Activated CD8-positive, alpha-beta memory T cell treated with anti-CD3 and anti-CD28 coated beads, Interleukin-2, amount 50 U/mL, for 4 hours (primary cell): ENCODE measurements at places on chromosomes 6 and 20.

DNA sequence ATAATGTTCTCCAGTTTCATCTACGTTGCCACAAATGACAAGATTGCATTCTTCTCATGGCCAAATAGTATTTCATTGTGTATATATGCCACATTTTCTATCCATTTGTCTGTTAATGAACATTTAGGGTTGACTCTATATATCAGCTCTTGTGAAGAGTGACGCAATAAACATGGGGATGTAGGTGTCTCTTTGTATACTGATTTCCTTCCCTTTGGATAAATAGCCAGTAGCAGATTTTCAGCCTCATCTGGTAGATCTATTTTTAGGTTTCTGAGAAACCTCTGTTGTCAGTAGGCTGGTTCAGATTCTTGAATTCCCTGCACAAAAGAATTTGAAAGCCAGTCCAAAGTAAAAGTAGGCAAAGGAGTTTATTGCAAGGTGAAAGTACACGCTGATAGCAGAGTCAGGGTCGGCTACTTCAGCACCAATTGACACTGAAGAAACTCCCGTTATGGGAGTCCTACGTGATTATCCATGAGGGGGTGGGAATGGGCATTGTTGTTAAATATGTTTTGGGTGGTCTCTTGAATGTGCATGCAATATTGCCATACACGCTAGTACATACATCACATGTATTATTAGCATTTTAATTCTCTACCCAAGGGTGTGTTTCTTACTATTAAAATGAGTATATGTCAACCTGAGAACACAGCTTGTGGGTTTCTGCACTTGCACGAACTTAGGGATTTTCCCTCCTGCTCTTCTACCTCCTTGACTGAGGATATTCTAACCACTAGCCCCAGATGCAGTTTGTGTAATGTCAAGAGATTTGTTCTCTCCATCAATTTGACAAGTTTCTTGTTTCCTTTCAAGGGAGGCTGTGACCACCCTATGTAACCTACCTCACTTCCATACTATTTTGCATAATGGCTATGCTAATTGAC, 14.4 kb upstream of the SLC17A2 start:
- DNase-seq: no peak

GRCh38 chr6:340186-340955, 48.1 kb downstream of the DUSP22 start:
- DNase-seq: no peak

DNA sequence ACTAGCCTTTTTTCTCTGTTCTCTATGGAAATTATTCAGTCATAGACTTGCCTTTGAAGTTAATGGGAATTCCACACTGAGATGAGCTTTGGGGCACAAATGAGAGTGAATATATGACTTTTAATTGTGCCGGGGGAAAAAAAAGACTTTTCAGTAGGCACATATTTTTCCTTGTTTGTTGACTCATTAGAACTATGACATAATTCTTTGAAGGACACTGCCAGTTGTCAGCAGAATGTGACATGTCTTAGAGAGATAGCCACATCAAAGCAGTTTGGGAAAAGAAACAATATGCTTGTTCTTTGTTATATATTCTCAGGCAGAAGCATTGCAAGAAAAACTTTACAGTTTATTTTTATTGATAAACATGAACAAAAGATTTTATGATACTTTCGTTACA, 138.3 kb downstream of the COL9A1 start:
- DNase-seq: no peak

DNA sequence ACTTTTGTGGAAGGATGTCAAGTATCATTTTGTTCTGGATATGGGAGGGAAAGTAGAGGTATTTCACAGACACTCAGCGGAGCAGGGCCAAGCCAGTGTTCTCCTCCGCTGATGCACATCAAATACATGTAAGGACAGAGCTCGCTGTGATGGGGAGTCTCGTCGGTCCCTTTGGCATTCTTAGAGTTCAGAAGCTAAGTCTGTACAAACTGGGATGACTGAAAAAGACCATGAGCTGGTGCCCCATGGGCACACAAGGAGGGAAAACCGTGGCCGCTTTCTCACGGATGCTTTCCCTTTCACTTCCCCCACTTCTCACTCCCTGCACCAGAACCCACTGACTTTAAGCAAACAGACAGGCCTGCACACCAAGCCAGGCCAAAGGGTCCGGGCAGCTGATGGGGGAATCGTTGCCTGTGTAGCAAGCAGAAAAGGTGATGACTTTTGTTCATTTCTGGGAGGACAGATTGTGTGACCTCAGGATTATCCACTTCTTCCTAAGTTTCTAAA, 27.7 kb upstream of the MPC1 start:
- no peak for DNase-seq

- no peak for DNase-seq
Measured at GRCh38 chr20:9478771-9479170, 35.6 kb upstream of the LAMP5 start.
